ENCODE measurements at places on chromosomes 6 and 20.

GRCh38 chr6:111432511-111432910, 50.5 kb downstream of the REV3L start:
- DNase-seq = no peak

- no peak for DNase-seq
Observed at GRCh38 chr6:27806981-27807440, 105.2 kb downstream of the OR2B2 start.

GRCh38 chr6:169099411-169100202, 154.0 kb downstream of the THBS2 start:
- no peak for DNase-seq

GRCh38 chr20:9397928-9398327, 116.5 kb upstream of the LAMP5 start:
- DNase-seq = no peak

- DNase-seq = no peak
Observed at GRCh38 chr6:2047855-2048254, 197.6 kb downstream of the GMDS start.

GRCh38 chr6:76694795-76695194, 622.3 kb upstream of the IMPG1 start:
- no peak for DNase-seq

DNA sequence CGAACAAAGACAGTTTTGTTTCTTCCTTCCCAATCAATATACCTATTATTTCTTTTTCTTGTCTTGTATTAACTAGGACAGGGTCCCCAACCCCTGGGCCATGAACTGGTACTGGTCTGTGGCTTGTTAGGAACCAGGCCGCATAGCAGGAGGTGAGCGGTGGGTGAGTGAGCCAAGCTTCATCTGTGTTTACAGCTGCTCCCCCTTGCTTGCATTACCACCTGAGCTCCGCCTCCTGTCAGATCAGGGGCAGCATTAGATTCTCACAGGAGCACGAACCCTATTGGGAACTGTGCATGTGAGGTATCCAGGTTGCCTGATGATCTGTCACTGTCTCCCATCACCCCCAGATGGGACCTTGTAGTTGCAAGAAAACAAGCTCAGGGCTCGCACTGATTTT, 151.9 kb downstream of the CDKAL1 start:
- peak; percentile 97 for DNase-seq

DNA sequence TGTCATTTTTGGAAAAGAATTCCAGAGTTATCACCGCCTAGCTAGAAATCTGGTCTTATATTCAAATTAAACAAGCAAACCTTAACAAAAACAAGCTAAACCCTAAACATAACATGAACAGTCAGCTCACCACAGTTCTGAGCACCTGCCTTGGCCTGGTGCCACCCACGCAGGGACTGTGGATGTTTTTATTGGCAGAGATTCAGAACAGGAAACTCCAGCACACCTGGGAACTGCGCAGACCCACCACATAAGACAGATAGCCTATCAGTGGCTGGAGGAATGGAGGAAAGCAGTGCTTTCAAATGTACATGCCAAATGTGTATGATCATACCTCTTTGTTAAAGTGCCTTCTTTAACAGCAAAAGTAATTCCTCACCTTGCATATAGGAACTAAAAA, 8.9 kb downstream of the SLC16A10 start:
- DNase-seq = peak; percentile 89

All from NCI-H2081 (cell line).